RCC 7860 (cell line): ENCODE measurements at places on chromosomes 4 and X.

- no peak for DNase-seq
Observed at GRCh38 chr4:82774711-82775171, 23.9 kb downstream of the SCD5 start.

GRCh38 chr4:27023366-27023765 is 162.7 kb downstream of the STIM2 start:
- no peak for DNase-seq

- DNase-seq, result peak; percentile 60
Observed at GRCh38 chr4:122764821-122765215, 32.3 kb downstream of the BBS12 start.

GRCh38 chr4:130393642-130394041 is 1297.7 kb downstream of the C4orf33 start:
- DNase-seq, result no peak

DNA sequence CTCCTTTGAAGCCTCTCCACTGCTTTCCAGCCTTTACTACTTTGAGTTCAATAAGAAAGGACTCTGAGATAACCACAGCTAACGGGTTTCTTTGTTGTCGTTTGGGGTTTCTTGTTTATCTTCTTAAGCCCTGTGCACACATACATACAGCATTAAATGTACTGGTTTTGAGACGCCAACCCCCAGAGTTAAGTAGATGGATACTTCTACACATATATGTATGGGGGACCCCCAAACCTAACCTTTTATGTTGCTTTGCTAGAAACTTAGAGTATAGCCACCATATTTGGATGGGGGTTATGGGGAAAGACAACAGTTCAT is 697 bp downstream of the CEP135 start:
- no peak for DNase-seq

- no peak for DNase-seq
Observed at GRCh38 chrX:118614150-118614549, 113.3 kb upstream of the IL13RA1 start.

DNA sequence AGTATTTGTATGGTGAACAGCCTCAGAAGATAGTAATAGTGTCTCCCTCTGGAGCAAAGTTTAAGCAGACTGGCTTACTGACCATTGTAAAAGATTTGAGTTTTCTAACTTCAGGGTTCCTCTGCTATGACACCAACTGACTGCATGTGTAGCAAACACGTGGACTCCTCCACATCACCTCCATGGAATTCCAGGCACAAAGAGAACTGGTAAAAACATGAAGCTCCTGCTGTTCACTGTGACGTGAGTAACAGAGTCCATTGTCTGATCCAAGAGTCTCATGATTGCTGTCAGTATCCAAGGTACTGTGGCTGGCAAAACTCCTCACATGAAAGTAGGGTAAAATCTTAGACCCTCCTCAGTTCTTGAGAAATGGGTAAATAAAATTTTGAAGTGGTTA is 107.6 kb upstream of the FAM9B start:
- peak; percentile 17 for DNase-seq

GRCh38 chrX:72624194-72624593 is 51.6 kb upstream of the HDAC8 start:
- DNase-seq, result no peak

DNA sequence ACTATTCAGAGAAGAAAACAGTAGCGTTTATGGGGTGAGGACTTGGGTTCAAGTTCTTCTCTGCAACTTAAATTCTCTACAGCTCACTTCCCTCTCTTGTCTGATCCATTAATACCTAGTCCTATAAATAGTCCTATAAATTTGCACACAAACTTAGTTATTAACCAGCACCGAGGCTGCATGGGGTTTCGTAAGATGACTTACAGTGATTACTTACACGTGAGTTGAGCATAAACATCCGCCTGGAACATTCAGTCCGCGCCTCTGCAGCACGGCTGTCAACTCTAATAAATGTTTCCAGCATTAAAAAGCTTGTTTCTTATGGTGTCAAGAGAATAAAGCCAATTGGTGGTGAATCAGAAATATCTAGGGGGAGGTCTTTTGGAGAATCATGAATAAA is 103.0 kb upstream of the ENPP6 start:
- DNase-seq, result no peak

- no peak for DNase-seq
Observed at GRCh38 chrX:109373468-109373867, 108.4 kb downstream of the GUCY2F start.

- no peak for DNase-seq
Observed at GRCh38 chr4:2915789-2916188, 47.4 kb downstream of the NOP14 start.

DNA sequence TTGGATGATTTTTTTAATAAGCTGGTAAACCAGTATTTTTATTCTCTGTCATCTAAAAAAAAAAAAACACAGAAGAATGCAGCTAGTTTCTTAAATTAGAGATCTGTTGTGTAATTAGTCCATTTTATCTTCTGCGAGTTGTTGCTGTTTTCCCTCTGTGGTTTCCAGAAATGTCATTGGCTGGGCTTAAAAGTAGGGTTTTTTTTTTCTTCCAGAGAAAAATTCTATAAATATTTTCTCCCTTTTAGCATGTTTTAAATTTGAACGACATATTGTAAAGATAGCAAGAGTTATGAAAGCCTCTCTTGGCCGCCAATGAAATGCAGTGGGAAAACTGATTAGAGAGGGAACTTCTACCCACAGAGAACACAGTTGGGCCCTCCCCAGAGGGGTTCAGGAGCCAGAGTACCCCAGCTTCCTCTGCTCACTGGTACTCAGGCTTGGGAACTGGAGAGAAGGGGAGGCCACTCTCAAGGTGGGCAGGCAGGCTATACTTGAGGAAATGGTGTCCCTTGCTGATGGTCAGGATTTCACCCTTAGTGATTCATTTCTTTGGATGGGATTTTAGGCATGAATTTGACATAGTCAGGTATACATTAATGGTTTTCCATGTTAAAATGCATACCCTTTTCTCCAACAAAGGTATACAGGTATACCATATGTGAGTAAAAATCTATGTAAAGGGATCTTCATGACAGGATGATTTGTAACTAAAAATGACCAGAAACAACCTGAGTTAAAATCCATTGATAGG is 166.1 kb downstream of the BCOR start:
- DNase-seq, result no peak

DNA sequence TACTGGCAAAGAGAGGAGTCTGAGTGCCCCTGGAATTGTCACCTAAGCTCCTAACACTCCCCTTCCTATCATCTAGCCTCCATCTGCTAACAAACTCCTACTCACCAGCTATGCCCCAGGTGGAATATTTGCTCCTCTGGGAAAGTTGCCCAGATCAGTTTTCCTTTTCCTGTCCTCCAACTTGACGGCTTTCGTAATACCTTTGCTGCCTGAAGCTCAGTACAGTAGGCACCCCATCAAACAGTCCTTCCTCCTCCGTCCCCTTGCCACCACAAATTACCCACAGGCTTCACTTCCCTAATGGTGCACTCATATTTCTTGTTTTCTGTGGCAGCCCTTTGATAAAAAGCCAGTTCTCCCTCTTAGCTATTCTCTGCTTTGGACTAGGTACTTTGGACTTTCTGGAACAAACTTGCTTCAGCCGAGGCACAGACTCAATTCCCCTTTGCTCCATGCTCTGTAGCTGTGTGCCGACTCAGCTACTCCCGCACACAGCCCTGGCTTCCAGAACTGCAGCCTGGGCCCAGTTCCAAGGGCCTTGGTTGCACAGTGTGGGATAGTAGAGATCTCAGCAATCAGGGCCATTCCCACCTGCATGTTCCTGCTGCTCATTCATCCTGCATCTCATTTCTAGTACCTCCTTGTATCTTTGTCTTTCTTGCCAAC is 605.1 kb downstream of the BCOR start:
- DNase-seq, result no peak

GRCh38 chr4:115972967-115973366 is 859.5 kb upstream of the NDST4 start:
- no peak for DNase-seq

DNA sequence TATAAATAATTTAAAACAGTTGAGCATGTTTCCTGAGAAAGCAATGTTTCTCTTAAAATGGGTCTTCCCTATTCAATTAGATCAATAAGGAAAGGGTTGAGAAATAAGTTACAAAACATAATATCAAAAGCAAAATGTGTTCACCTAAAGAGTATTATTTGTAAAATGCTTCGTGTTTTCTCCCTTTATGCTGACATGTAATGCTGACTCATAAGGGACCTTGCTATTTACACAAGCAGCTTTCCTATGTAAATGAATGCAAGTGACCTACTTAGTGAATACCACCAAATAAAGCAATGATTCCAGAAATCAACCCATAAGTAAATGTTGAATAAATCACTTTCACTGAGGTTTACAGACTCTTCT is 91.5 kb downstream of the ELOVL6 start:
- DNase-seq, result no peak

DNA sequence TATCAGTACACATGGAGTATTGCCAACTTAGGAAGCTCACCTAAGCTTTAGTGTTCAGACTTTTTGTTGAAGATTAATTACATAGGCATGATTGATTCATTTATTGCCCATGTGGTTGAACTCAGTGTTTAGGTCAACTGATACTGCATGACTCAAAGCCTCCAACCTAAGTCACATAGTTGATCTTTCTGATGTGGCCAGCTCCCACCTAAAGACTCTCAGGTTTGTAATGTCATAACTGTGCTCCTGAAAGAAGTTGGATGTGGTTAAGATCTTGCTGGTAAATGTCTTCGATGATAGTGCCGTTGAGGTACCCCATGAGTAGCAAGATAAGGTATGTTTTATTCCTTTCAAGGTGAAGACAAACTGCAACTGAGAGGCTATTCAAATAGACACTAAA is 192.5 kb downstream of the EDA start:
- no peak for DNase-seq

DNA sequence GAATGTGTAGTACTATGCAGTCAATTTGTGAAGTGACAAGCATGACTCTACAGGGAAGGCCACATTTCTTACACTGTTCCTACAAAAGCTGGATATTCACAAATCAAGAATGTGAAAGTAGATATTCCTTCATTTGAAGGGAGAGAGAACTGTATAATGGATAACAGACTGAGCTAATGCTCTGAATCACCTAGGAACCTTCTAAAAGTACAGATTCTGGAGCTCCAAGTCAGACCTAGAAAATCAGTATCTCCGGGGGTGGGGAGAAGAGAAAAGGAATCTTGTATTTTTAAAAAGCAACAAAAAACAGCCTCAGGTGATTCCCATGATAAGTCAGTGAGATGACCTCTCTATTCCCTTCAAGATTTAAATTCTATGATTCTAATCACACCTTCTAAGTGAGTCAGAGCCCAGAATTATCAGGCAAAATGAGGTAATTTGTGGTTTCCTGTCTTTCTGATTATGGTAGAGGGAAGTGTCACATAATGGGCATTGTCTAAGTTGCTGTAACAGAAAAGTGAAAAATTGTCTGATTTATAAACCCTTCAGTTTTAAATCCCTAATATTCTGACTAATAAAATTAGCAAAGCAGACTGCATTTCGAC is 80.9 kb downstream of the IL21 start:
- peak; percentile 70 for DNase-seq

GRCh38 chr4:99209671-99210070 is 9.4 kb downstream of the ADH6 start:
- no peak for DNase-seq

GRCh38 chrX:150983521-150984168 is 510 bp downstream of the HMGB3 start:
- no peak for DNase-seq

GRCh38 chrX:7318241-7318640 is 170.3 kb upstream of the PUDP start:
- DNase-seq, result no peak

DNA sequence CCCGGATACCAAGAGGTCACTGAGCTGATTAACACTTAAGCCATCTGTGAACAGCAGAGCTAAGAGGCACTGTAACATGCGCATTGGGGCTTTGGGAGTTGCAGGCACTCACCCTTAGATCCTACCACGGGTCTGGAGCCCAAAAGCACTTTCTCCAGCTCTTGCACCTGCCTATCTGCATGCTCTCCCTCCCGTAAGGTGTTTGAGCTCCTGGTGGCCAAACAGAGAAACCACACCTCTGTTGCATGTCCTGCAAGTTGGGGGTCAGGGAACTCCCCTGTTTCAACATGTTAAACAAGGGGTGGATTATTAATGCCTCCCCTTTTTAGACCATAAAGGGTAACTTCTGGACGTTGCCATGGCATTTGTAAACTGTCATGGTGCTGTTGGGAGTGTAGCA is 49.8 kb downstream of the GYPA start:
- DNase-seq, result no peak

- DNase-seq, result no peak
Observed at GRCh38 chr4:152462047-152462446, 73.8 kb downstream of the FBXW7 start.

DNA sequence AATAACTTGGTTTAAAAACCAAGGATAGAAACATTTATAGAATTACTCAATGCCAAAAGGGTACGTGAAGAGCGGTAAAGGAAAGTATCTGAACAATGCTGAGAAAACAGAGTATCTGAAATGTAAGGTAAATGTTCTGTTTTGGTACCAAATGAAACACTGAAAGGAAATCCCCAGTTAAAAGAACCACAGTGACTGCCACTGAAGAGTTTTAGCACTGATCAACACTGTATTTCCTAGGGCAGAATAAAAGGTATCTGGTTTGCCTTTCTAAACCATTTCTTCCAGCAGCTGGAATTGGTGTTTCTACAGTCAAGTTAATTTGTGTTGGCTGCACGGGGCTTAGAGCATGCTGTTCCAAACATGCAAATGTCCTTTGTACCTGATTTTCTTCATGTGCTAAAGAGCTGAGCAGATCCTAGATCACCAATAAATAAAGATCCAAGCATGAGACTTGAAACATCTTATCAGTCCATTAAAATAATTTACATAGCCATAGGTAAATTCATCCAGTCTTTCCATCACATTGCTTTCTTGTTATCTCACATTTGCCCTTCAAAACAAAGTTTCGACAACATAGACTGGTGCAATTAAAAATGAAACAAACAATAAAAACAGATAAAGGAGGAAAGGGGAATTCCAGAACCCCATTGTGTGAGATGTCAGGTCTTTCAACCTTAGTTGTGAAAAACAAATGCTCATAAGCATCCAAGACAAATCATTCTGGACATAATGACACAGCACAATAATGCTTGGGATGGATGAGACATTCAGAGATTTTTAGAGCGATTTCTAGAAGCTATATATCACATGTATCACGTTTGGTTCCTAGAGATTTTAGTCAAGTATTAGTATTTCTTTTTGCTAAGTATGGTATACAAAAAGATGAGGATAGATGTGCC is 38.6 kb downstream of the MFAP3L start:
- DNase-seq, result no peak

GRCh38 chr4:2949782-2950125 is 13.5 kb downstream of the NOP14 start:
- DNase-seq, result no peak

DNA sequence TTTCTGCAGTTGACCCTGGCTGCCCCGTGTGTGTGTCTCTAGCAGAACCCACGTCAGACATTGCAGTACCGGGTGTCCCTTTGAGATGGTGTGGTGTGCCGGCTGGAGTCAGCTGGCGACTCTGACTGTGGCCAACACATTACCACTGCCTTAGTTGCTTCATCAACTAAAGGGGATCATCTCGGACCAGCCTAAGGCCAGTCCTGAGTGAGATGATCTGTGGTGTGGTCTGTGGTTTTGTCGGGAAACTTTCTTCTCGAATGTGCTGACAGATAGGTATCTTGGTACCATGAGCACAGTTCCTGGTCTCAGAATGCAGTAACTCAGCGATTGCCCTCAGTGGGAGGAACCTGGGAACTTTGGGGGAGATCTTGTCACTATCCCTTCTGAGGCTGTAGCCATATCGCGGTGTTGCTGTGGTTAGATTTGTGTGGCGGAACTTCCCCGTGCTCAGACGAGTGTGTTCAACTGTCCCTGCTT is 15.8 kb downstream of the TBC1D14 start:
- no peak for DNase-seq
